Myometrial cell (primary cell): ENCODE measurements at places on chromosomes 11 and 22. TPM values are rescaled to one million over a fixed set of nuclear protein-coding genes. Genes with fewer than 3 reads are reported as not detected.

The OR51I1 gene
- not detected in 2 replicates for total RNA-seq

The WT1 gene
- total RNA-seq: 26.4 and 28.0 TPM in 2 replicates

The PANX2 gene
- under 0.01 and 1.1 TPM in 2 replicates for total RNA-seq

The B3GAT1 gene
- total RNA-seq: not detected in 2 replicates

The PRR33 gene
- not detected in 2 replicates for total RNA-seq

The HEPHL1 gene
- total RNA-seq: not detected in 2 replicates

The C11orf16 gene
- not detected in 2 replicates for total RNA-seq

The PRAME gene
- not detected in 2 replicates for total RNA-seq

The THRSP gene
- not detected in 2 replicates for total RNA-seq

The DCDC1 gene
- total RNA-seq: not detected in 2 replicates

The OR51B2 gene
- not detected in 2 replicates for total RNA-seq

The MUC2 gene
- total RNA-seq: not detected in 2 replicates

The SOX6 gene
- total RNA-seq: not detected in 2 replicates

The OR2AT4 gene
- not detected in 2 replicates for total RNA-seq

The TREH gene
- not detected in 2 replicates for total RNA-seq
